GF-D8 (cell line): ENCODE measurements at places on chromosomes 7 and 10.

- no peak for DNase-seq
These were observed 49.7 kb downstream of the INPP5F start for GRCh38 chr10:119775529-119775928.

GRCh38 chr10:35493196-35494118, 111.7 kb upstream of the GJD4 start:
- DNase-seq, result no peak

GRCh38 chr7:33448035-33448434, 318.7 kb downstream of the BBS9 start:
- no peak for DNase-seq

DNA sequence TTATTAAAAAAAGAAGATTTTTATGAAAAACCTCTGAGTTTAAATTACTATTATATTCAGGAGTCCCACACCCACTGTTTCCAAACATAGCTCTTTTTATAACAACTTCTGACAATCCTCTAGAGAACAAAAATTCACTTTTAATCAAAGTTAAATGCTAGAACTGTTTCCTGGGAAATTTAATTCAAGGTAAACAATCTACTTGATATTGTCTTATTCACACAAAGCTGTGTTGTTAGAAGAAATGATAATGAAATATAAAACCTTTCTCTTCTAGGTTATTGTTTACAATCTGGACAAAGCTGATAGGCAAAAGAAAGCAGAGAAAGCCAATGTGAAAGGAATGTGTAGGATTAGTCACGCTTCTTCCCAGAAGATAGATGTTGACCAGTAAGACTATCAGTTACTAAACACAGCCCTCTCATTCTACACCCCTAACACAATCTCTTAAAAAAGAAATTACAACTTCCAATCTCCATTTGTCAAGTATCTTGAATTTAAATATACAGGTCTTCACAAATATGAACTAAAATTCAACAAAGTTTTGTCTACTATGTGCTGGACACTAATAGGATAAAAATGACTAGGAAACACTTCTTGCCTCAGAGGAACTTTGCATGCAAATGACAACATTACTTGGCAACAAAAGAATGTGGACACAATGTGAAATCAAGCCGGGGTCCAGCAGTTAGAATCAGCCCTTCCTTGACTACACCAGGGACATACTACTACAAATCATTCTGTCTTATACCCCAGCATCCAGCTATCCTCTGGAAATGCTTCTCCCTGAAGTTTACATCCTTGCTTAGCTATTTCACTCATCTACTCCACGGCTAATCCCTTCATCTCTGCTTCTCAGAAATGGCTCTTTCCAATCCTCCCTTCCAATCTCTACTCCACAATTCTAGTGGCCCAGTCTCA, 123.7 kb downstream of the IMMP2L start:
- DNase-seq, result no peak

GRCh38 chr10:79299397-79300241, 47.6 kb upstream of the PPIF start:
- no peak for DNase-seq

DNA sequence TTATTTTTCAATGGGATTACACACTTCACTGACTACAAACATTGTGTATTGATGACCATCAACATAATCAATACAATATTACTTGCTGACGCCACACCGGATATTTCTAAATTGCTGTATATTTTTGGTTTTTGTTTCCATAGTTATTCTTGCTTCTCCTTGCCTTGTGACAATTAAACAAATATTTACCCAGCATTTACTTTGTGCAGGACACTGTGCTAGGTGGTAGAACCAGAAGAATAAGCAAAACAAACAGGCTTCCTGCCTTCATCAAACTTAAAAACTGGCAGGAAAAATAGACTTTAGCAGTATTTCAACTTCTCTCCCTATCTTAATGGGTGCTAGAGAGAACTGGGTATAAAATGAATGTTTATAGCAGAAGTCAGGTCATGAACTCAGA, 50.6 kb downstream of the ZNF277 start:
- no peak for DNase-seq

- no peak for DNase-seq
These were observed 110.7 kb downstream of the VIPR2 start for GRCh38 chr7:159033956-159034355.

GRCh38 chr10:91672021-91672608, 39.2 kb upstream of the PPP1R3C start:
- no peak for DNase-seq

- DNase-seq, result no peak
These were observed 156.7 kb upstream of the TCF7L2 start for GRCh38 chr10:112793202-112793921.

DNA sequence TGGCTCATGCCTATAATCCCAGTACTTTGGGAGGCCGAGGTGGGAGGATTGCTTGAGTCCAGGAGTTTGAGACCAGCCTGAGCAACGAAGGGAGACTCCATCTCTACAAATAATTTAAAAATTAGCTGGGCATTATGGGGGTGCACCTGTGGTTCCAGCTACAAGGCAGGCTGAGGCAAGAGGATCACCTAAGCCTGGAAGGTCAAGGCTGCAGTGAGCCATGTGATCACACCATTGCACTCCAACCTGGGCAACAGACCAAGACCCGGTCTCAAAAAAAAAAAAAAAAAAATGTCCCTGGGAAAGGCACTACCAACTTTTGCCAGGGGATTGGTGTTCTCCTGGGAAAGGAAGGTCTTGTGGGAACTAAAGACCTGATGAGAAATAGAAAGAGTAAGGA, 134.2 kb upstream of the AUTS2 start:
- no peak for DNase-seq

DNA sequence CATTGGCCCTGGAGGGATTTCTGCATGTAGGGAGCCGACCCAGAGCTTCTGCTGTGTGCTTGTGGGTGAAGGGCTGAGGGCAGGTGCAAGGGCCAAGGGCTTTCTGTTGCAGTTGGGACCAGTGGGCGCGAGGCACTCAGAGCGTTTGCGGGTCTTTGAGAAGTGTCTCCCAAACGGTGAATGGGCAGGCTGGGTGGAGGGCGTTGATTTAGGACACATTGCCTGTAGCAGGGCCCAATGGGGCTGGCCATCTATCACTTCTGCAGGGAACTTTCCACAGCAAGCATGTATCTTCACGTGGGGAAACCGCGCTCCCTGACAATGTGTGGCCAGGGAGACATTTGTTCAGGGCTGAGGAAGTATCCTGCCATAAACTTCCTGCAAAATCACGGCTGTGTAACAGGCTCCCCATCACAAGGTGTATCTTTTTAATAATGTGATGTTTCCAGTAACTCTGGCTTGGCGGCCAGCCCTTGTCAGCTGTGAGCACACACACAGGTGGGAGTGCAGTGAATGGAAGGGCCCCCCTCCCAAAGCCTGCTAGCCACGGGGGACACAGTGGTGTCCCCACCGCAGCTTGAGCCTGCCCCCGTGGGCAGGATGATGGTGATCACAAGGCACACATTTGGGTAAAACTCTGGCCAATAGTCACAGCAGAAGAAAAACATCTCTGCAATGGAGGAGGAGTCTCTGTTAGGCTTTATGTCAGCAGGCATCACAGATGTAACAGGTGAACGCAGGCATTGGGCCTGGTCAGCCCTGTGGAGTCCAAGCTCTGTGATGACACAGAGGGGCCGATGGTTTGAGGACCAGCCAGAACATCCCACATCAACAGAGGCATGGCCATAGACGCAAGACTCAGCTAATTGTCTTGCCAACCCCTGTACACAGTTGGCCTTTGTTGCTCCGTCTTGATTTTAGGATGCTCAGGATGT, 84.3 kb downstream of the GLRX3 start:
- DNase-seq, result no peak

DNA sequence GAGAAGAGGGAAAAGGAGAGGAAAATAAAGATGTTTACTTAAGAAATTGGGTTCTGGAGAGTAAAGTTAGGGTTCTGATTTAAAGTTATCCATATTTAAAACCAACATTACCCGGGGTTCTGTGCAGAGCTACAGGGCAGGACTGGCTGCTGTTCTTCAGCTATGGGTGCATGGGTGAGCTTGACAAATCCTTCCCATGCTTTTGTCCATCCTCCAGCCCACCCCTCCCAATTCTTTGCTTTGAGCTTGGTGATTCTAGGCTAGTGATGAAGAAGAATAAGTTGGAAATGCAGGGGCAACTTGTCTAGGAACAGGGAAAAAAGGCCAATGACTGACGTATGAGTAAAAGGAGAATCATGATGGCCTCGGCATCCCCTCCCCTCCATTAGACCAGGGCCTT, 636.0 kb downstream of the LRMDA start:
- DNase-seq, result no peak

GRCh38 chr10:114732931-114733330, 74.9 kb upstream of the ABLIM1 start:
- no peak for DNase-seq

DNA sequence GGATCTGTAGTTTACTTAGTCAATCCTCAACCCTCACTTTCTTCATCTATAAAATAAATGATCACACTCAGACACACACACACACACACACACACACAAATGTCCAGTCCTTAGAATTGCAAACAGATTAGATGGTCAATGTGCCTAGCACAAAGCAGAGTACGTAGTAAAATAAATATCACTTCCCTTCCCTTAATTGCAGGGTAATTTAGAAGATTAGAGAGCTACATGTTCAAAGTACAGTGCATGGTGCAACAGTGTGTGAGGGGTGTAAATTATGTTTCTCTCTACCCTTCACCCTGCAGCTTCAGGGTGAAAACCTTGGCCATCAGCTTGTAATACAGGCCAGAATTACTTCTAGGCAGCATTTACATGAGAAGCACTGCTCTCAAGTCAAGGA, 187.0 kb upstream of the GHITM start:
- DNase-seq, result no peak

DNA sequence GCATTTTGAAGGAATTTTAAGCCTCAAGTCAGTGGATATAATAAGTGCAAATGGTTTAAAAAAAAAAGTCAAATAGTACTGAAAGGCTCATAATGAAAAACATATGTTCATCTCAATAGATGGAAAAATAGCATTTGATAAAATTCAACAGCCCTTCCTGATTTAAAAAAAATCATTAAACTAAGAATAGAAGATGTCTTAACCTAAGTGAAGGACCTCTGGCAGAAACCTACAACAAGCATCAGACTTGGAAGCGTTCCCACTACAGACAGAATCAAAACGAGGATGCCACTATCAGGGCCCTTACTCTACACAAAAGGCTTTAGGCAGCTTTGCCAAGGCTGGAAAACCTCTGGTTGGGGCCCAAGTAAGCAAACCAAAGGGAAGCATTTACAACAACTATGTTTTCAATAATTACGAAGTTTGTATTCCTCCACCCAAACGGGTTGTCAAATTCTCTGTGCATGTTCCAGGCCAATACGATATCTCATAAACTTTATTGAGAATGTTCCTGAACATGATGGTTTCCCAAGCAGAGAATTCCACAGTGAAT, 45.1 kb downstream of the CYTH3 start:
- DNase-seq, result no peak

DNA sequence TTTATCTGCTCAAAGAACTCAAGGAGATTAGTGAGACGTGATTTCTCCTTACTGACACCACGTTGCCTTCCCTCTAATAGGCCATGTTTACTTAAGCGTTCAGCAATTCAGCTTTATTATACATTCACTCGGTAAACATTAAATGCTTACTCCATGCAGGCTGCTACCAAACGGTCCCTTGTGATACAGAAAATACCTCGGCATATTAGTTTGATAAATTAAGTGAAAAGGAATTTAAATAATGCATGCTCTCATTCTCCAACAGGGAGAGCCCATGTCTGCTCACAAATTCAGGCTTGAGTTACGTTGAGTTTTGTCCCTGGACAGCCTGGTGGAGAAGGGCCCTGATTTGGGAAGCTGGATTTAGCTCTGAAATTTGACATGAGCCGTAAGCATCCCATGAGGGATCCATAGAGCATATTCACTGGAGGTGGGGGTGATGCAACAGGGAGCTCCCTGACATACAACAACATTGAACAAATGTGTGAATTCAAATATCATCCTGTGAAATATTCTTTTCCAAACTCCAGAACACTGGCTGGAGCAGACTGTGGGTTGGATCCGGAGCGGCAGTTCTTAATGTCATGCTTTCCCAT, 86.3 kb downstream of the TBXAS1 start:
- DNase-seq, result no peak

DNA sequence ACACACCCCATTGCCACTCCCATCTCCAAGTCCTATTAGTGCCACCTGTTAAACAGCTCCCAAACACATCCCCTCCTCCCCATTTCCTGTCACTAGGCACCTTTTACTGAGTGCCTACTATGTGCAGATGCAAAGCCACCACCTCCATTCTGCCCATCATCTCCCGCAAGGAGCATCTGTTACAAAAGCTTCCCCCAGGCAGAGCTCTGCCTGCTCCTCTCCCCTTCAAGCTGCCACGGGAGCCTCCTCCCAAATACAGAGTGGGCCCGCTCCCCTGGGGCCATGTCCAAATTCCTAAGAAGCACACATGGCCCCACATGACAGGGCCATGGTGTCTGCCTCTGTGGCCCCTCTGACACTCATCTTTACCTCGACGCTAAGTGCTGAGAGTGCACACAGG, 149.7 kb downstream of the OAT start:
- no peak for DNase-seq

DNA sequence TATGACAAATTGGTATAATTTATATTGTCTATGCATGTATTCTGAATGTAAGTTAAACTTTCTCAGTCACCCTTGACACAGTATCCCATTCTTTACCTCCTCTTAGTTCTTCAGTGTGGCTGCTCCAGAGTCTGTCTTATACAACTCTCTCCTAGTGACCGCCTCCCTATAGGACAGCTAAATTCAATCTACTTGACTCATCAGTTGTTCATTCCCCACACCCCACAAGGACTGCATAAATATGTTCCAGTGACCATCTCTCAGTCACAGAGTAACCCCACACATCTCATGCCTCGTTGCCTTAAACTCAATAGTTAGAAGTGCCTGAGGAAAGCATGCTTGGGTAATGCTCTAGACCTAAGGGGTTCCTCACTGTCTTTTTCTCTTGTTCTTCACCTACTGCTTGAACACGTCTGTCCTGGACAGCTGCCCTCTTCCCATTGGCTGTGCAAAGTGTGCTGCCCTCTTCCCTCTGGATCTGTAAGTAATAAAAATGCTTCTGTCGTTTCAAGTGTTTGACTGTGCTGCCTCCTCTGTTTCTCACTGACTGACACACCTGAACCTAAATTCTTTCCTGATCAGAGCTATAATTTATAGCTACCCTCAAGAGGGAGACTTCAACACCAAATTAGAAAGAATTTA, 494.6 kb upstream of the GRM3 start:
- no peak for DNase-seq

DNA sequence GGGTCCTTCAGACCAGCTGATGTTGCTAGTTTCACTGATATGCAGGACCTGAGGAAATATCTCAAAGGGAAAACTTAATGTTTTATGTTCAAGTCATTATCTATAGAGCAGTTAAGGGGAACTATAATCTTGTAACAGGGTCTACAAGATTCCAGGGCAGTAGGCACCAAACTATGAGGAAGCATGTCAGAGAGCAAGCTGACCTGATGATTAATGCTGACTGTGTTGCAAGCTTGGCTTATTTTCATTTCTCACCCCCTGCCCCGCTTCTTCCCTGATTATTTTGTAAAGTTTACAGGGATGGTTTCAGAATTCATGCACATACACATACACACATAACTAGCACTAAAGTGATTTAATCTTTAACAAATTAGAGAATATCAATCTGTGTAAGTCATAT, 84.3 kb upstream of the CACNA2D1 start:
- no peak for DNase-seq
